ENCODE measurements at places on chromosomes 5 and 9.

- no peak for DNase-seq
Observed at GRCh38 chr5:6480133-6481051, 31.7 kb downstream of the UBE2QL1 start.

- DNase-seq = no peak
Observed at GRCh38 chr9:134555094-134555650, 86.4 kb upstream of the COL5A1 start.

DNA sequence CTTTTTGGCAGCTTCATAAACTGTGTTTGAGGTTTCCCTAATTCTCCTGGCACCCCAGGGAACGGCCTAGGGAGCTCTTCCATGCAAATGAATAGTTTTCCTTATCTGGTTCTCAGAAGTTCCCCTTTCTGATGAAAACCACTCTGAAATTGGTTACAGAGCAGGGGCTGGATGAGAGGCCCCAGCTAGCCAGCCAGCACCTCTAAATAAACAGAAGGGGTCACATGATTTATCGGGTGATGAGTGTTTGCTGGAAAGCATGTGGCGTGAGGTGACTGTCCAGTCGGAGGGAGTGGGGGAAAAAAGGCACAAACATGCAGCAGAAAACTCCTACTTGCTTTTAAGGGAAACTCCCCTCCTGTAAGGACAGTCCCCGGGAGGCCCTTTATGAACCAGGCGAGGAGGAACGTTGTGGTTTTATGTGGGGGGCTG, 261.2 kb upstream of the ANKRD55 start:
- DNase-seq = no peak

DNA sequence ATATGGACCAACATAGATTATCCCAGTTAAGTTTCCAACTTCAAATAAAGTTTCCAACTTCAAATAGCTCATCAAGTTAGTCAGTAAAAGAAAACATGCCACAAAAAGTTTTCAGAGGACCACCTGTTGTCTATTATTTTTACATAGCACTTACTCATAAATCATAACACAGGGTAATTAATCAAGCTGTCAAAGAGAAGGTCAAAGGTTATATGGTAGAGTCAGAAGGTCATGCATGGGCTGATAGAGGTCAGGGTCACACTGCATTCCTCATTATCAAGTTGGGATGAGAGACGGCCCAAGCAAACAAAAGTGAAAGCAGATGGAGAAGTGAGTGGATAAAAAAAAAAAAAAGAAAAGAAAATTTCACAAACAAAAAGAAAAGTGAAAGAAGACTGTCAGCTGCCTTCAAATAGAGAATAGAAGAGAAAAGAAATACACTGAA, 145.5 kb upstream of the POU5F2 start:
- DNase-seq = no peak

DNA sequence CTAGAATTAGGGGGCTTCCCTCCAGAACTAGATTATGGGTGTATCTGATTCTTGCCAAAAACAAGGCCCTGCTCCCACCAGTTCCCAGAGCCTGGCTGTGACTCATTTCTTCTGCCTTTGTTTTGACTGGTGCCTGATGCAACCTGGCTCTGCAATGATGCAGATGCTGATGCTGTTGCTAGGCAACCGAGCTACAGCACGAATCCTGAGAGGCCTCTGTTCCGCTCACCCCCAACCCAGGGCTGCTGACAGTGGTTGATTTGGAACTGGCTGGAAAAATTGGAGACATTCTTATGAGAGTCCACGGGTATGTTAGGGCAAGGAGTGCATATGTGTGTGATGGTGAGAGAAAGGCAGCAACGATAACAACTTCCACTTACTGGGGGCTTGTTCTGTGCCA, 100.3 kb downstream of the NSG2 start:
- DNase-seq = no peak

- DNase-seq = peak; percentile 39
Observed at GRCh38 chr5:166906991-166907713, 1384.3 kb upstream of the WWC1 start.

DNA sequence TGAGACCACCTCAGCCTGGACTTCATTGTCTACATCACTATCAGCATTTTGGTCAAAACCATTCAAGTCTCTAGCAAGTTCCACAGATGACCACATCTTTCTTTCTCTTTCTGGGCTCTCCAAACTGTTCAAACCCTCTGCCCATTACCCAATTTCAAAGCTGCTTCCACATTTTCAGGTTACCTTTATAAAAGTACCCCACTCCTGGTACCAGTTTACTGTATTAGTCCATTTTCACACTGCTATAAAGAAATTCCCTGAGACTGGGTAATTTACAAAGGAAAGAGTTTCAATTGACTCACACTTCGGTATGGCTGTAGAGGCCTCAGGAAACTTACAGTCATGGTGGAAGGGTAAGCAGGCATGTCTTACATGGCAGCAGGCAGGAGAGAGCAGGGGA, 84.5 kb downstream of the FBXL7 start:
- DNase-seq = no peak
